ENCODE measurements at places on chromosomes 5 and 9.

GRCh38 chr5:102715082-102715807 is 39.9 kb upstream of the PAM start:
- no peak for DNase-seq

DNA sequence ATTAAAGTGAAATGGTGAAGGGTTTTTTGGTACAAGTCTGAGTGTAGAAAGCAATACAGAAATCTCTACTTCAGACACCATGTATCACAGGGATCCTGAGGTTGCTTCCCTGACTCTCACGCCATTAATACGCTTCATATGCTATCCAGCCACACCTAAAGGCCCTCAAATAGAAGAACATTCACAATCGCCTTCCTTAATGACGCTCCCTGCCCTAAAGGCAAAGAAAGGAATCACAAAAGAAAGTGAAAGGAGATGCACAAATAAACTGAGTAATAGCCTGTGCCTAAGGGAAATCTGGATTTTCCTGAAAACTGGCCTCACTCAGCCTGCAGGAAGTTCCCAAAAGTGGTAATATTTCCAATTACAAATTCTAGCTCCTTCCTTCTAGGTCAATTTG is 1002.7 kb upstream of the DMAC1 start:
- no peak for DNase-seq

DNA sequence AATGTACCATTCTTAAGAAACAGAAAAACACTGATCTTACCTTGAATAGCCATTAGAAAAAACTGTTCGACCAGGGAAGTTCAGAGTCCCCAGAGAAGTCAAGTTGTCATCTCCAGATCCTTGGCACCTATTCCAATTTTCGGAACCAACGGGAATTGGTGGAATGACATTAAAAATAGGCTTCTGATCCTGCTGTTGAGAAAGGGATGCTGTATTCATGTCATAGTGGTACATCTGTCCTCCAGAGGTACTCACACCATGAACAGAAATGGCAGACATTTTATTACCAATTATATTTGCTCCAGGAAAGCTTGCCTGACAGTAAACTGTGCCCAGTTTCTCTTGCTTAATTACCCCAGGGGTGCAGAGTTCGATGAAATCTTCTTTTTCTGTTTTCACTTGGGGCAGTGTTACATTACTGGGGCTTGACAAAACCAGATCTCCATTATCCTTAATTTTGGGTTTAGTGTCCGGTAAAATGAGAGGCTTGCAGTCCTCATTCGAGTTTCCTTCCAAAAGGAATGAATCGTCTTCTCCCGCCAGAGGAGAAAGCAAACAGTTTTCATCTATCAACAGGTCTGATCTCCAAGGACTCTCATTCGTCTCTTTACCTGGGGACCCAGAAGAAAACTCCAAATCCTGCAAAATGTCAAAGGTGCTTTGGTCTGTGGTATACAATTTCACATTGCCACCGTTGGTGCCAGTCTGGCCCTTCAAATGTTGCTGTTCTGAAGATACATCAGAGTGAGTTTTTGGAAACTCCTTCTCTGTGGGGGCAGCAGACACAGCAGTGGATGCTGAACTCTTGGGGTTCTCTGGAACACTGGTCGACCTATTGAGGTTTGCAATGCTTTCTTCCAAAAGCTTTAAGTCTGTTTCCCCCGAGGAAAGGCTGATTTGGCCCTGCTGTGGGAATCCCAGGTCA is 3.6 kb downstream of the NR3C1 start:
- no peak for DNase-seq

DNA sequence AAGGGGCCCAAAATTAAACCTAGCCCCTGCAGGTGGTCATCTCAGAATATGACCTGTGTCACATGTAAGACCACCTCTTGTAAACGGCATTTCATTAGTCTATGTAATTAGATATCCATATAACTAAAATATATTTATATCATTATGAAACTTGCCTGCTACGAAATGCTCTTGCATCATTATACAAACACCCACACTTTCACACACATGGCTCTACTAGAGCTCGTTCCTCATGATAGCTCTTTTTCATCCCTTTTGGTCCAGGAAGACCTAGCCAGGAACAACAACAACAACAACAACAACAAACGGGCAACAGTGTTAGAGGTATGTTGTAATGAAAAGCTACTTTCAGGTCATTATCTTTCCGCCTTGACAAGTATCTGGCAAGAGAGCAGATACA is 58.6 kb downstream of the LHFPL2 start:
- no peak for DNase-seq

DNA sequence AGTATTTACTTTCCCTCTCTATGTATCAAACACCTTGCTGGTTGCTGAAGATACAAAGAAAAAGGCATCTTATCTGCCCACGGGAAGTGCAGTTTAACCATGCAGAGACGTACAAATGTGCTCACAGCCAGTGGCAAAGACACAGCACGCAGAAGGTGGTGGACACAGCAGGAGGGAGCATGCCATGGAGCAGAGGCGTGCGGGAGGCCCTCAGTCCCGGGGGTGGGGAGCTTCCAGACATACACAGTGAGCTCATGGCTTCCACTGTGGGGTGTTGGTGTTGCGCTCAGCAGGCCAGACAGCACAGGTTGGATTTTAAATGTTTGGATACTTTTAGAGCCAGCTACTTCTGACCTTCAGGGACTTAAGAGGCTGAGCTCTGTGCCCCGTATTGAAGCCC is 8.8 kb upstream of the BARX1 start:
- no peak for DNase-seq

GRCh38 chr9:14262827-14263226 is 51.1 kb downstream of the NFIB start:
- DNase-seq, result no peak

DNA sequence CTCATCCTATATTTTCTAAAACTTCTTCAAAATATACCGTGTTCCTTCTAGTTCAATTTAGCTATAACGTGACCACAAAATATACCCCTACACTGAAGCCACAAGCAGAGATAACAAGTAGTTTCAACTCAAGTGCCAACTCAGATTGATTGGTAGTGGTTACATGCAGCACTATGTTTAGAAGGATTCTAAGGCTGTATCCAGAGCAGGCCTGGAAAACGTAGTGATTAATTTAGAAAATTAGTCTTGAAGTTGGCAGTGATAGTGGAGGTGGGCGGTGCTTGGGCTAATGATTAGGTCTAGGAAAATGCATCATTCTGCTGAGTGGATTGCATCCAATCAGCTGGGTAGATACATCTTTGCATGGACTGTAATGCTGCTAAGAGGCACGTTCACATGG is 61.5 kb downstream of the MAMDC2 start:
- DNase-seq, result no peak

GRCh38 chr5:147935032-147935431 is 28.7 kb upstream of the C5orf46 start:
- DNase-seq, result no peak

GRCh38 chr5:24080046-24080445 is 564.7 kb downstream of the CDH10 start:
- DNase-seq, result no peak

DNA sequence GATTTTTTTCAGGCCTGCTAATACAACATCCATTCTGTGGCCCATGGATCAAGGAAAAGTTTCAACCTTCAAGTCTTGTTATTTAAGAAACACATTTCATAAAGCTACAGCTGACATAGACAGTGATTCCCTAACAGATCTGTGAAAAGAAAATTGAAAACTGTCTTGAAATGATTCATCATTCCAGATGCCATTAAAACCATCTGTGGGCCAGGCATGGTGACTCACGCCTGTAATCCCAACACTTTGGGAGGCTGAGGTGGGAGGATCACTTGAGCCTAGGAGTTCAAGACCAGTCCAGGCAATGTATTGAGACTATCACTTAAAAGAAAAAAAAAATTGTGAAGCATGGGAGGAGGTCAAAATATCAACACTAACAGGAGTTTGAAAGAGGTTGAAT is 6.0 kb downstream of the RAPGEF6 start:
- DNase-seq, result no peak

DNA sequence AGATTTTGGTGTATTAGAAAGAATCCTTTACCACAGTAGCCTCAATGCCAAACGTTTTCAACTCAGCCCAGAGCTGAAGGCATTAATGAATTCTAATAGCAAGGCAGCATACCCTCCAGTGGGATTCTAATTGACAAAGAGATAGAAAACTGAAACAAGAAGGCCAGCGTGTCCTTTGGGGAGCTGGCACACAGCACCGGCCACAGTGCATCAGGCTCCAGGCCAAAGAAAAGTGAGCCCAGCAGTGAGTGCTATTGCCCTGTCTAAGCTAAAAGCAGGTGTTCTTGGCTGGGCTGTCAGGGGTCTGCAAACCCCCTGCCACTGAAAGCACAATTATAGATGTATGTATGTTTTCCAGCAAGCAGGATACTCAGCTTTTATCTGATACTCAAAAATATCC is 40.4 kb downstream of the PPIC start:
- no peak for DNase-seq

DNA sequence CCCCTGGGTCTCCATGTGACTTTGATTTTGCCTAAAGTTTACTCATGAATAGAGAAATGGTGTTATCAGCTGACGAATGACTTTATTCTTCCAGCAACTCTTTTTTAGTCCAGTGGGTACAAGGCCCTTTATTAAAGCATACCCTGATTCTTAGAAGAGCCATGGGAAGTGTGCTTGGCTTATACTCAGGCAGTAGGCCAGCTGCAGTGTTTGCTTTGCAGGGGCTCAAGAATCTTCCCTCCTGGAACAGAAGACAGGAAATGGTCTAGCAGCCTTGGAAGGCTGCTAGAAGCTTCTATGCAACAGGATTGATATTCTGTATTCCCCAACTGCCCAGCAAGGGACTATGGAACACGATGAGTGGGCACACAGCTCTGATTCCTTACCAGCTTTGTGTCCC is 73.4 kb upstream of the PLPP6 start:
- no peak for DNase-seq

DNA sequence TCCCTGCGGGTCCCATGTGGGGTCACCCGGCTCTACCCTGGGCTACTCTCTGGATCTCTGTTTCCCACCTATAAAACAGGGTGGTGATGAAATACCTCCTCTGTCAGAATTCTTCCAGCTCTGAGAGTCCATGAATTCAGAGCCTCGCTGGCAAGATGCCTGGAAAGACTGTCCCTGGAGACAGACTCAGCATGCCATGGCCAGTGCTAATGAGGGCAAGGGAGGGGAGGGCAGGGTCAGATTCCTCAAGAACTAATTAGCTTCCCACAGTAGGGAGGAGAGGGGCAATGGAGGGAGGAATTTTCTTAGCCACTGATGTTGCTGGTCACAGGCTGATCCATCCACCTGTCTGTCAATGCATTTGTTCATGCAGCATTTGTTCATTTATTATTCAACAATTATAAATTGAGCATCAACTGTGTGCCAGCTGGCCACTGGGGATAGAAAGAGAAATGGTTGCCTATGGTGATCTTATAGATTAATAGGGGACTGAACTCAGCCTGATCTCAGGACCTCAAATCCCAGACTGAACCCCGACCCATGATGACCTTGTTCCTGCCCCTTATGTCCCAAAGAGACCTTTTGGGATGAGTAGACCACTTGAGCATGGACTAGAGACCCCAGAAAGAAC is 4.7 kb downstream of the SYNPO start:
- no peak for DNase-seq

DNA sequence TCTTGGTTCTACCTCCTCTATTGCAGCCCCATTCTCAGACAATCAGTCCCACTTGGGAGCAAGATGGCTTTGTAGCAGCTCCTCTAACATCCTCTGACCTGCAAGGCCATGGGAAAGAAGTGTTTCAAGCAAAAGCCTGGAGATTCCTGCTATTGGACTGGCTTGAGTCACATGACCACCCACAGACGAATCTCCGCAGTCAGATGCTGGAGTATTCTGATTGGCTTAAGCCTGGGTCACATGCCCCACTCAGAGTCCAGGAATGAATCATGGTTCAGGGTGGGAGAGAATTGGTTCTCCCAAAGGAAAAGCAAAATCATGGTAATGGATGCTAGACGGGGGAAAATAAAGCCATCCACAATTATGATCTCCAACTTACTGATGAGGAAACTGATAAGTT is 22.6 kb upstream of the LMX1B start:
- DNase-seq, result no peak

- no peak for DNase-seq
Measured at GRCh38 chr5:120151181-120151580, 312.9 kb upstream of the PRR16 start.

DNA sequence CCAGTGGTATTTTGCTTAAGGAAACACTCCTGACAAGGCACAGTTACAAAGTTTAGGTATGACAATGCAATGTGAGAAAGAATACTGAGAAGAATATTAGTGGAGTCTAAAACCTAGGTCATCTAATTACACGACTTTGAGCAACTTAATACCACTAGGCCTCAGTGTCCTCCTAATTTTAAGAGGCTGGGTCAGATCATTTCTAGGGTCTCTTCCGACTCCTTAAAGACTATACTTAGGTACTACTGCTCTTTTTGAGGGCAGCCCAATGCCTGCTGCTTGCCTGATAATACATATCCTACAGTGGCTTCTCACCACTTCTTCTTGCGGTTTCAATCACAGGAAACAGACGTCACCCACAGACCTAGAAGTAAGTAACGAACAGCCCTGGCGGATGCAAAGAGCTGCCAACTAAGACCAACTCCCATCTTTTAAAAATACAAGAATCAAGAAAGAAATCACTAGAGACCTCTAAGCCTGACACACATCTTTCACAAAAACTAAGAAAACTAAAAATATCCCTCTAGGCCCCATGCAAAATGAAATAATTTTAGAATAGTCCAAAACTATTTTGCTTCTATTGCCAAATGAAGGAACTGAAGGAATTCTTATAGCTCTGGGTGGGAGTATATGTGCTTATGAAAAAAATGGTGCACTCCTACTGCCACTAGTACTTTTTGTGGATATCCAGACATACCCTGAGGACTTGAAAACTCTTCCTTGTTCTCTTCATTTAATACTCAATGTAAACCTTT is 13.1 kb downstream of the DIAPH1 start:
- DNase-seq, result peak; percentile 88

DNA sequence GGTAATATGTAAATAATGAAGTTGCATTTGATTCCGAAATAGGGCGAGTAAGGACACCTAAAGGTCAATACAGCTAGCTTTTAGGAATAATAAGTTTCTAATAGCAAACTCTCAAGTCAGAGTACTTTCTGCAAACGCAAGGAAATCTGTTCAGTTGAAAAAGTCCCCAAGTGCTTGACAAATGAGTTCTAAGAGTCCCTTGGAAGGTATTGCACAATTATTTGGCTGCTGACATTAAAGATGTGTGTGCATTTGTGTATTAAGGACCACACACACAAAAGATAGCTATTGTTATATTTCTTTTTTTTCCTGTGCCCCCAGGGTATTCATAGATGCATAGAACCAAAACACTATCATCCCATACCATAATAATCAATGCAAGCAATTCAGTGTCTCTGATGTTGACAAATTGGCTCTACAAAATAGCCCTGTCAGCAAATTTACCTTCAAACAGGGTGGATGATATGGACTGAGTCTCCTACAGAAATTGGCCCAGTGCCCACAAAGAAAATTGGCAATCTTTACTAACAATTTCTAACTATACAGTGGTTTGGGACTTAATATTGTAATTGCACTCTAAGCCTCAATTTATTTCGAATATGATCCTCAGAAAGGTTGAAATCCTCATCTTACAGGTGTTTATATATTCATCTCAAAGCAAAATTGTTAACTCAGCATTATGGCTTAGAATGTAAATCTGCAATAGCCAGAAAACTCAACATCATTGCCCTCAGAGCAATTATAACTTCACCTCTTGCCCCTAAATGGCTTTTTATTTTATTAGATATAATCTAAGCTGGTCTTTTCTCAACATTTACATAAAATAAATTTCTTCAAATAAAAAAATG is 827.2 kb downstream of the MAT2B start:
- no peak for DNase-seq

All from CD4-positive, alpha-beta T cell treated with Interleukin-2 at 100 ng/mL for 4 hours (primary cell).